ENCODE measurements at places on chromosomes 12 and 14.

- DNase-seq, result no peak
These were observed 64.1 kb upstream of the TSPAN11 start for GRCh38 chr12:30862486-30862885.

DNA sequence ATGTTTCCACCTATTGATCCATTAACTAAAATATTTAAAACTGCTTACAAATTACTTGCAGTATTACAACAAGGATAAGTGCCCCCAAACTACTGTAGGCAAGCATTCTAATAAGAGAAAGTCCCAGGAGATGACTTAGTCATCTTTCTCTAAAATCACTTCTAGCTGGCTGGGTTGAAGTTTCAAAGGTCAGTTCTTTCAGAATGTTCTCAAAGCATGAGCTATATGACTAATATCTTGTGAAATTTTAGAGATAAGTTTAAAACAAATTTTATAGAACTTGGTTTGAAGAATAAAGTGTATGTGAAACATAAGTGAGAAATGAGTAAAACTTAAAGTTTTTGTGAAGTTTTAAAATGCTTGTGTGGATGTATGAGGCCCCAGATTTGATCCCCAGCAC is 24.3 kb upstream of the OR6J1 start:
- DNase-seq, result peak; percentile 48

GRCh38 chr14:23321572-23322547 is 603 bp downstream of the PABPN1 start:
- peak; percentile 80 for DNase-seq

- no peak for DNase-seq
These were observed 136.0 kb upstream of the NOS1 start for GRCh38 chr12:117497407-117497806.

DNA sequence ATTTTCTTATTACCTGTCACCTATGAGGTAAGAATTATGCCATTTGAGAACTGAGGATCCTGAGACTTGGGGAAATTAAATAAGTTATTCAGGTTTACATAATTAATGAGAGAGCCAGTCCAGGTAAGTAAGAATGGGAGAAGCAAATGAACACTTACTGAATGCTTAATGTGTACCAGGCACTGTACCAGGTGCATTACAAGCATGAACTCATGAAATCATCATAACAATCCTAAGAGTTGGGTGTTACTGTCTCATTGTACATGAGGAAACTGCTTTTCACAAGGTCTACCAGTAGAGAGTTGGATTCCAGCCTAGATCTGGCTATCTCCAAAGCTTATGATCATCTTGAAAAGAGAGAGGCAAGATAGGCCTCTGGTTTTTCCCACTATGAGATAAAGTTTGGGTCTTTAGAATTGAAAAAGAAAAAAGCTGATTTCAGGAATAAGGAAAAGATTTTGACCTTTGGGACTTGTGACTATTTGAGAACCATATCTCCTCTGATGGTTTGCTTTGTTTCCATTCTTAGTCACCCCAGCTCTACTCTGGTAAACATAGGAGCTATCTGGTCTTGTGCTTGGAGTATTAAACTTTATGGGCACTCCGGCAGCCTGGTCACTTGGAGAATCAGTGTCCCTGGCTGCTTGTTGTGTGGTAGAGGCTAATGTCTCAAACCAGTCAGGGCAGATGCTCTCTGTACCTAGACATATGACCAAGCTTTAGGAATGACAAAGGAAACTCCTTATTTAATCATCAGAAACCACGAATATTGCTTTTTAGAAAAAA is 48.0 kb downstream of the PTHLH start:
- no peak for DNase-seq

- no peak for DNase-seq
These were observed 318.6 kb upstream of the FAR2 start for GRCh38 chr12:28830491-28830890.

GRCh38 chr12:2484141-2484776 is 310.5 kb upstream of the FKBP4 start:
- DNase-seq, result no peak

DNA sequence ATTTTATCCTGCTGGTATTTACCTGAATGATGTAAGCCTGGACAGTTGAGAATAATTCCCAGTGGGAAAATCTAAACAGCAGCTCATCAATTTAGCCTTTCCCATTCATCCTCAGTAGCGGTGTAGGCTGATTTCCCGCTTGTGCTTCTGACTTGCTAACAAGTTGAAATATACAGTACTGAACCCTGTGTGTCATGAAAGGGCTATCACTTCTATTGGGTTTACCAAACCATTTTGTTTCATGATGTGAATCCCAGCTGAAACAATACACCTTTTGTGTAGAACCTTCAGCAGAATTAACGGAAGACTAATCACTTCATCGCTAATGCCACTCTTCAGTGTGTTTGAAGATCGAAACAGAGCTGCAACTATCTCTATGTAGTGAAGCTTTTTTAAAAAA is 88.4 kb downstream of the POLR3B start:
- peak; percentile 15 for DNase-seq

Measured in eye (tissue), 1 donor.